Brain (organoid and tissue), 16 donors: ENCODE measurements at places on chromosomes 3 and 15.

DNA sequence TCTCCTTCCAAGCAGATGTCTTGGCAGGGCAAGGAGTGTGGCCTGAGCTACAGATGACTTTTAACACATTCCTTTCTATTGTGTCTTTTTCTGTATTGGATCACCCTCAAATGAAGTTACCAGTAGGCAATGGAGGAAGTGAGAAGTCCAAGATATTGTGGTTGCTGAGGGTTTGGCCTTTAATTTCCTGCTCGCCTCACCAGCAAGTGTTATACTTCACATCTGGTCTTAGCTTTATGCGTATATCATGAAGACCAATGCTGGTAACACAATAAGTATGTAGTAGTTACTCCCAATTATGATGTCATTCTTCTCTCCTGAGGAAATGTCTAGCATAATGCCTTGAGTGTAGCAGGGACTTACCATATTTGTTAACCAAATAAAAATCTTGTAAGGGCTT, 179.9 kb downstream of the ZIC1 start:
- no peak for DNase-seq

DNA sequence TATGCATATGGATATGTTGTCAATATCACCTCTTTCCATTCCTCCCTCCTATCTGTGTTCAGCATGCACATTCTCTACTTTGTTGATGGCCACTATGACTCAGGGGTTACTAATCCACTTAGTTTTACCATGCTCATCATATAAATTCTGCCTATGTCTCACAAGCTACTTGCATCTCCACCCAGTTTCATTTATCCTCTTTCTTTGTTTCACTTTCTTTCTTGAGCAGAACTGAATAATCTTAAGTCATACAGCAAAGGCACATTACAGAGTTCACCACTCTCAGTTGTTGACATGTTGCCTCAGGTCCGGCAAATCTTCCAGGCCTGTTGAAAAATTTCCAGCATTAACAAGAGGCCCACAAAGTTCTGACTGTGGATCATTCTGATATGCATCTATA, 71.5 kb downstream of the SSR3 start:
- no peak for DNase-seq

DNA sequence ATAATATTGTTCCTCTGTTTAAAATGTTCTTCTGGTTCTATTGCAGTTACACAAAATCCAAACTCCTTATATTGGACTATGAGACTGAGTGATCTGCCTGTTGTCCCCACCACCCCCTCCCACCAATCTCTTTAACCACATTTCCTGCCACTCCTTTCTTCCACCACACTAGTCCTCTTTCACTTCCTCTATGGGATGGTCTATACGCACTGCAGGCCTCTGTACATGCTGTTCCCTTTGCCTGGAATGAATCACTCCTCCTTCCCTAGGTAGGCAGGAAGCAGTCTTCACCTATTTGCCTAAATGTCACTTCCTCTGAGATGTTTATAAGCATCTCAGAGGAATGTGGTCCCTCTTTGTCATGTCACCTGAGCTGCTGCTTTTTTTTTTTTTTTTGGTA, 4.0 kb downstream of the MAP2K1 start:
- no peak for DNase-seq

- DNase-seq: no peak
Observed at GRCh38 chr3:144593881-144594280, 622.3 kb downstream of the DIPK2A start.

DNA sequence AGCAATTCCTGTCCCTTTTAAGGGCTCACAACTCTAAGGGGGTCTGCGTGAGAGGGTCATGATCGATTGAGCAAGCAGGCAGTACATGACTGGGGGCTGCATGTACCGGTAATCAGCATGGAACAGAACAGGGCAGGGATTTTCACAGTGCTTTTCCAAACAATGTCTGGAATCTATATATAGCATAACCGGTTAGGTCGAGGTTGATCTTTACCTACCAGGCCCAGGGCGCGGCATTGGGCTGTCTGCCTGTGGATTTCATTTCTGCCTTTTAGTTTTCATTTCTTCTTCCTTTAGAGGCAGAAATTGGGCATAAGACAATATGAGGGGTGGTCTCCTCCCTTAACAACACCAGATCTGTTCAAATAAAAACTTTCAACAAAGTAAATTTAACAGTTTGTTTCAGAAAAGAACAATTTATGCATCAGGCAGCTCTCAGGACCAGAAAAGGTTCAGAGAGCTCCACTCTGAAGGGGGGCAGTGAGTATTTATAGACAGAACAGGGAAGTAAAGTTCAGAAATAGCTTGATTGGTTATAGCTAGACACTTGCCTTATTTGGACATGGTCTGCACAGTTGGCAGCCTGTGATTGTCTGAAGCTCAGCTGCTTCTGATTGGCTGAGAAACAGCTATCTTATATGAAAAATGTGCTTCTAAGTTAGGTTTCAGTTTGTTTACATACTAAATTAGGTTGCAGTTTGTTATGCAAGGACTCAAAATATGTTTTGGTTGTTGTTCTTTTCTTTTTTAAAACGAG, 17.2 kb upstream of the B4GALT4 start:
- no peak for DNase-seq

DNA sequence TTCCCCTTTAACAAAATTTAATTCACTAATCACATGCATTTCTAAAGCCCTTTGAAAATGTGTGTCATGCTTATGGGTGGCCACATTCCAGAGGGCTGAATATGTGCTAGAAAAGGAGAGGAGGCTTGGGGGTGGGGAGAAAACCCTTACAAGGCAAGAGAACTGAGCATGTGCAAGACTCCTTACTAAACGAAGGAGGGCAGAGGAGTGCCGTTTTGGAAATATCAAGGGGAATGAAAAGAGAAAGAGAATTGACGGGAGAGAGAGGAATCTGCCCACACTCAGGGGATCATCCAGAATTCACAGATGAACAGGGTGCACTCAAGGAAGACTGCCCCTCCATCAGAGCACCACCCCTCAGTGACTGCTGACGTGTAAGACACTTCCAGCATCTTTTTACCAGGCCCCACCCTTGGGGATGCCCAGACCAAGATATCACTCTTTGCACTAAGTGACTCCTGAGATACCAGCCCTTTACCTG, 37.9 kb upstream of the TSC22D2 start:
- peak; percentile 78 for DNase-seq

- peak; percentile 62 for DNase-seq
Observed at GRCh38 chr15:92494806-92495336, 101.2 kb downstream of the ST8SIA2 start.

DNA sequence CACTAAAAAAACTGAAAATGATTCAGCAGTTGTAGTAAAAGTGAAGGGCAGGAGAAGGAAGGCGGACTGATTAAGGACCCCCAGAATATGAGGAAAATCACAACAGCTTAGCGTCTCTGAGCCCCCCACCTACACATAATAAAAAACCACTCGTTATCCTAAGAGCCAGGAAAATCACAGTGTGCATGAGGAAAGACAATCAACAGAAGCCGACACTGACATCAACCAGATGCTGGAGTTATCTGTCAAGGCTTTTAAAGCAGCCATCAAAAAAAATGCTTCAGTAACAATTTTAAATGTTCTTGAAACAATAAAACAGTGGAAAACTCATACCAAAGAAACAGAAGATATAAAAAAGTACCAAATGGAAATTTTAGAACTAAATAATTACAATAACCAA, 9.7 kb upstream of the CXCR6 start:
- no peak for DNase-seq

DNA sequence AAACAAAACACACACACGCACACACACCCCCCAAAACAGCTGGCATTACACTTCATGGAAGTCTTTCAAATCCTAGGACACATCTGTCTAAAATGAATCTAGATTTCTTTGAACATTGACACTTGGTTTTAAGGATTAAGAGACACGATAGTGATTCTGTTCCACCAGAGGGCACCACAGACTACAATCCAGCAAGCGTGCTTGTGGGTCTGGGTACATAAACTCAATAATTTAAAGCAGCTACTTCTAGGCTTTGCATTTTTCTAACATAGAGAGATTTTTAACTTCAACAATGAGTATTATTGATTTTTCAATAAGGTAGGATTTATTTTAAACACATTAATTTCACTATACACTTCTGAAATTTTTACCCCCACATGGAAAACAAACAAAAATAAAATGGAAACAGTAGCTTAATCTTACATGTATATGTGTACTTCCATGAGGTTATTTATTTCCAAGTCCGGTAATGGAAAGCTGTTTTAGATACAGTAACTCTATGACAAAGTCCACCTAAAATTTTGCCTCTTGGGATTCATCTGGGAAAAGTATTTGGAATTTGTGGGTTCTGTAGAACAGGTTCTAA, 564.0 kb upstream of the TGFBR2 start:
- peak; percentile 92 for DNase-seq

GRCh38 chr15:92917598-92918407, 17.7 kb downstream of the CHD2 start:
- peak; percentile 98 for DNase-seq

GRCh38 chr15:101501703-101502373, 12.3 kb upstream of the PCSK6 start:
- DNase-seq: peak; percentile 37

- no peak for DNase-seq
Observed at GRCh38 chr15:27124287-27124871, 153.4 kb downstream of the GABRG3 start.

- no peak for DNase-seq
Observed at GRCh38 chr3:52939600-52939999, 42.3 kb upstream of the STIMATE start.

- DNase-seq: no peak
Observed at GRCh38 chr3:48747706-48748105, 30.7 kb upstream of the IP6K2 start.

- no peak for DNase-seq
Observed at GRCh38 chr3:185457376-185457775, 41.5 kb downstream of the TMEM41A start.

DNA sequence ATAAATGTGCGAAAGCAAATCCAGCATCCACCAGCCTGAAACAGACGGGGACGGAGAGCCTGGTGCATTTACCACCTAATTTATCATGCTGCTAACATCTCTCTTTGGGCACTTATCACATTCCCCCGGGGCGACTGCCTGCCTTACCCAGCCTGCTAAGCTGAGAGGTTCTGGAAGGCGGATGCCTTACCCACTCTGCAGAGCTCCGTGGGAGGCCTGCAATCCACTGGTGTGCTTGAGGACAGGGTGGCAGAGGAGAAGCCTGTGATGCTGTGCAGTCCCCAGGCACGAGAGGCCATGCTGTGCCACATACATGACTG, 25.5 kb downstream of the MGLL start:
- DNase-seq: peak; percentile 56
